ENCODE measurements at places on chromosomes 6 and 20.

- no peak for DNase-seq
These were observed 213.9 kb upstream of the SULF2 start for GRCh38 chr20:47999166-47999565.

GRCh38 chr20:11922561-11922960, 4.9 kb downstream of the BTBD3 start:
- DNase-seq = no peak

GRCh38 chr6:155384321-155384952, 70.2 kb upstream of the TFB1M start:
- no peak for DNase-seq

- DNase-seq = no peak
These were observed 143.5 kb downstream of the FLRT3 start for GRCh38 chr20:14193885-14194284.

- no peak for DNase-seq
These were observed 75.8 kb downstream of the PREP start for GRCh38 chr6:105326833-105327770.

GRCh38 chr6:46949632-46950280, 28.0 kb upstream of the ADGRF5 start:
- DNase-seq = no peak

All from activated CD4-positive, alpha-beta T cell treated with anti-CD3 and anti-CD28 coated beads, Interleukin-2, amount 10 ng/mL, durations not matched to agents 7 days and 5 days (primary cell).